ENCODE measurements at places on chromosomes 4 and X. TPM values are rescaled to one million over a fixed set of nuclear protein-coding genes. Genes with fewer than 3 reads are reported as not detected.
A peak's percentile ranks its signal among the peaks of the same experiment; 100 is the strongest.

SRP72 gene
- total RNA-seq, result 108 TPM

CCKAR gene
- not detected for total RNA-seq

PLAC8 gene
- total RNA-seq, result 259 TPM

TEX11 gene
- not detected for total RNA-seq

MTTP gene
- total RNA-seq, result not detected

NR3C2 gene
- 31.6 TPM for total RNA-seq

SSX4 gene
- total RNA-seq, result not detected

RBM47 gene
- 0.92 TPM for total RNA-seq

- no peaks in the 10 kb centered on the region for H3K36me3 ChIP-seq
- no peak overlapping the region for H3K4me3 ChIP-seq
- H3K4me1 ChIP-seq, result no peaks in the 10 kb centered on the region
- DNase-seq, result no peak
- no peaks in the 10 kb centered on the region for H3K27me3 ChIP-seq
- no peak overlapping the region for H3K27ac ChIP-seq
Measured at GRCh38 chr4:40838742-40839141, 89.0 kb downstream of the NSUN7 start.

- H3K27me3 ChIP-seq, result no peaks in the 10 kb centered on the region
- no peak overlapping the region for H3K27ac ChIP-seq
- DNase-seq, result no peak
- no peak overlapping the region for H3K4me3 ChIP-seq
Measured at GRCh38 chr4:170988446-170988845, 824.8 kb upstream of the GALNTL6 start.

GRCh38 chr4:170769862-170770261, 680.1 kb upstream of the AADAT start:
- no peak overlapping the region for H3K4me3 ChIP-seq
- no peaks in the 10 kb centered on the region for H3K4me1 ChIP-seq
- no peak overlapping the region for H3K27ac ChIP-seq
- no peaks in the 10 kb centered on the region for H3K27me3 ChIP-seq
- no peak for DNase-seq

- H3K4me3 ChIP-seq, result no peak overlapping the region
- no peak overlapping the region for H3K27ac ChIP-seq
- no peaks in the 10 kb centered on the region for H3K36me3 ChIP-seq
- H3K27me3 ChIP-seq, result no peaks in the 10 kb centered on the region
- H3K4me1 ChIP-seq, result no peaks in the 10 kb centered on the region
- peak; percentile 23 for DNase-seq
Measured at GRCh38 chrX:149871940-149872339, 9.0 kb upstream of the MAGEA8 start.

DNA sequence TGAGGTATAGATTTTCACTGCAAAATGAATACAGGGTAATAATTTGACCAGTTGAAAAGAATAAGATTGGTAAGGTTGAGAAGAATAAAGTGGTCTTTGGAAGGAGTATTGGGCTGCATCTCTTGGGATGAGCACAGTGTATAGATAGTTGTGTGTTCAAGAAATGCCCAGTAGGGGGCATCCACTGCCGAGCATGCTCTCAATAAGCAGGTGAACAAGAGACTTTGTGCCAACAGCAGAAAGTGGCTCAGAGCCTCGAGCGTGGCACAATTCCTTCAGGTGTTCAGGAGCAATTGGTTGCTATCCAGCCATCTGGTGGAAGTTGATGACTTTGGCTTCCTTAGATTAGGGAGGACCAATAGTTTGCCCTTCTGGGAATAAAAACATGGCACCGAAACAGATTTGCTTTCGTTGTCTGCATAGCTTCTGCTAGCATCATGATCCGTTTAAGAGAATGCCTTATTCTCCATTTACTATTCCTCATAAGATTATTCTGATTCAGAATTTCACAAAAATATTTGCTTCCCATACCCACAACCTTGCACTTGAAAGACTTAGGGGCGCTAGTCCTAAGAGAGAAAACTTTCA, 258.1 kb upstream of the NEIL3 start:
- H3K27me3 ChIP-seq, result no peaks in the 10 kb centered on the region
- DNase-seq, result no peak
- H3K4me3 ChIP-seq, result no peak overlapping the region
- no peak overlapping the region for H3K27ac ChIP-seq
- H3K4me1 ChIP-seq, result no peaks in the 10 kb centered on the region

DNA sequence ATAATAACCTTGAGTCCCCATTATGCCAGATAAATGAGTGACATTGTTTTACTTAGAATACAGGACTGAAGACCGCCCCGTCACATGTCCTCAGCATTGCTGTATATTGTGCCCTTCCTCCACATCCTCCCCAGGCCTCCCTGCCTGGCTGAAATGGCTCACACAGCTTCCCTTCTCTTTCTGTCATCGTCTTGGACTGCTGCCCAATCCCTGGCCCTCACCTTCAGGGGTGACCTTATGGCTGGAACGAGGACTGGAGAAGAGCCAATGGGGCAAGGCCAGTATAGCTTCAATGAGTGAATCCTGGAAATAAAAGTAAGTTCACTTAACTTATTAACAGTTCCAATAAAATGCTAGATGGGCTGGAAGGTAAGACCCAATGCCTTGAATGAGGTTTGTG, 2.7 kb downstream of the KCNE5 start:
- no peak overlapping the region for H3K4me3 ChIP-seq
- no peaks in the 10 kb centered on the region for H3K27me3 ChIP-seq
- H3K36me3 ChIP-seq, result no peaks in the 10 kb centered on the region
- H3K4me1 ChIP-seq, result no peaks in the 10 kb centered on the region
- no peak for DNase-seq
- no peak overlapping the region for H3K27ac ChIP-seq

DNA sequence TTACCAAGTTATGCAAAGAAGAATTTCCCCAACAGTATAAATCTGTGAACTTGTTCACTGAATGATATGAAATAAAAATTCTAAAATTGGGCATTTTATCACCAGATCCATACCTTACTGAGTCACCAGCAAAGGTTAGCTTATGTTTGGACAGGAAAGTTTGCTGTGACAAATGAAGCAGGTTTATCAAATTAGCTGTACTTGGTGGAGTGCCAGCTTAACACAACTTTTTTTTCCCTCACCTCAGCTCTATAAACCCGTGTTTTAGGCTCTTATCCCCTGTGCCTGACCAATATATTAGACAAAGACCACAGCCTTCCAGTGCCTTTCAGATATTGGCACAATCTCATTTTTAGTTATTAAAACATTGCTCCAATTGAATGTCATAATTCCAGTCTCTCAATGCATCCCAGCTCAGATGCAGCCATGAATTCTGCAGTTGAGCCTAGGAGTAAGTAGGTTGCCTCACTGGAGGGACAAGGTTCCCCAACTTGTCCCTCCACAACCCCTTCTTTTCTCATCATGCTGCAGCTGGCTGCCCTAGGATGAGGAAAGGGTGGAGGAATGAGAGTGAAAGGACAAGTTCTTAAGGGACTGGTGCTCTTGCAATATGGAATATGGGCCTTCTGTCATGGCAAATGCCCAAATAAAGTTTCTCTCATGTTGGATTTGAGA, 27.0 kb upstream of the PDGFC start:
- H3K27ac ChIP-seq, result no peak overlapping the region
- H3K4me3 ChIP-seq, result no peak overlapping the region
- H3K27me3 ChIP-seq, result no peaks in the 10 kb centered on the region
- DNase-seq, result no peak

DNA sequence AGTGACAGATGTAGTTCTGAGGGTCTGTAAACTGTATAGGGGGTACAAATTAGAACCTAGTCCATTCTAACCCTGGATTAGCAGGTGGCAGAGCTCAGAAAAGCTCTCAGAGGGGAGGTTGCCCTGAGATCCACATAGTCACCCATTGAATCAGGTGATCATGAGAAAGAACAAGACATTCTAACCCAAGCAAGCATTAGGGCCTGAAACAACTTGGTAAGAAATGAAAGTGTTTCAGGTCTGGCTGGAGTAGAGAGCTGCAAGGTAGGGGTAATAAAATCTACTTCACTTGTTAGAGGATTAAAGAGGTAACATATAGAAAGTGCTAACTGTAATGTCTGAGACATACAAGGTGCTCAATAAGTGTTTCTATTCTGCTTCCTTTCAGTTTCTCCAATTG, 8.8 kb upstream of the BMP2K start:
- no peak overlapping the region for H3K27ac ChIP-seq
- no peaks in the 10 kb centered on the region for H3K4me1 ChIP-seq
- no peaks in the 10 kb centered on the region for H3K27me3 ChIP-seq
- no peak for DNase-seq

DNA sequence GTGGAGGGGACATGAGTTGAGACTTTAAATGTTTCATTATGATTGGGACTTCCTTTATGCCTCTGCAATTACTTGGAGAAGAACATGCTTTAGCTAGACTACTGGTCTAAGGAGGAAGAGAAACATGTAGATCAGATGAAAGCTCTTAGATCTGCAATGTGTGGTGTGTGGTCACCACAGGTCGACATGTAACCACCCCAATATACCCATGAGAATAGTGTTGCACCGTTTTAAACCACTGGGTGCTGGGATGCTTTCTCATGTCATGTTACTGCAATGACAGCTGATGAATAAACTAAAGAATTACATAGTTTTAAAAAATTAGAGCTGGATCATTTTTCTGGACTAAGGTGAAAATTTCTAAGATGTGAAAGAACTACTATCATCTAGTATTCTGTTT, 1039.7 kb downstream of the RAPGEF2 start:
- no peaks in the 10 kb centered on the region for H3K27me3 ChIP-seq
- no peaks in the 10 kb centered on the region for H3K36me3 ChIP-seq
- H3K27ac ChIP-seq, result no peak overlapping the region
- no peak for DNase-seq
- H3K4me3 ChIP-seq, result no peak overlapping the region

- H3K27ac ChIP-seq, result no peak overlapping the region
- no peak for DNase-seq
- H3K4me1 ChIP-seq, result peaks cover 41% of the 10 kb centered on the region
- no peak overlapping the region for H3K4me3 ChIP-seq
Measured at GRCh38 chrX:71542825-71543224, 9.9 kb downstream of the OGT start.

- no peak for DNase-seq
- H3K36me3 ChIP-seq, result no peaks in the 10 kb centered on the region
Measured at GRCh38 chr4:9999956-10000561, 21.2 kb downstream of the SLC2A9 start.

GRCh38 chr4:141763374-141763773, 127.0 kb downstream of the IL15 start:
- no peaks in the 10 kb centered on the region for H3K36me3 ChIP-seq
- no peak for DNase-seq
- no peak overlapping the region for H3K4me3 ChIP-seq
- H3K27me3 ChIP-seq, result no peaks in the 10 kb centered on the region
- H3K27ac ChIP-seq, result no peak overlapping the region
- no peaks in the 10 kb centered on the region for H3K4me1 ChIP-seq

GRCh38 chrX:19555683-19556082, 40.4 kb upstream of the MAP3K15 start:
- peaks cover 3% of the 10 kb centered on the region for H3K4me1 ChIP-seq
- no peak overlapping the region for H3K4me3 ChIP-seq
- peaks cover 24% of the 10 kb centered on the region for H3K36me3 ChIP-seq
- H3K27me3 ChIP-seq, result no peaks in the 10 kb centered on the region
- H3K27ac ChIP-seq, result no peak overlapping the region

Measured in CD4-positive, alpha-beta T cell (primary cell).